ENCODE measurements at places on chromosomes 1 and 21.
A peak's percentile ranks its signal among the peaks of the same experiment; 100 is the strongest.

GRCh38 chr21:36902793-36903192, 63.7 kb downstream of the HLCS start:
- no peak for DNase-seq

- no peak for DNase-seq
Observed at GRCh38 chr21:27268290-27268689, 301.4 kb upstream of the ADAMTS5 start.

- DNase-seq = no peak
Observed at GRCh38 chr1:218642033-218642948, 297.2 kb downstream of the TGFB2 start.

- no peak for DNase-seq
Observed at GRCh38 chr1:201282931-201283829, at the start of gene PKP1. Gene PKP1, plus strand, starts transcription at chr1:201283506. Its CDS starts 197 bp downstream, at chr1:201283703.

GRCh38 chr1:151340870-151341754, 5.9 kb downstream of the RFX5 start:
- peak; percentile 17 for DNase-seq

DNA sequence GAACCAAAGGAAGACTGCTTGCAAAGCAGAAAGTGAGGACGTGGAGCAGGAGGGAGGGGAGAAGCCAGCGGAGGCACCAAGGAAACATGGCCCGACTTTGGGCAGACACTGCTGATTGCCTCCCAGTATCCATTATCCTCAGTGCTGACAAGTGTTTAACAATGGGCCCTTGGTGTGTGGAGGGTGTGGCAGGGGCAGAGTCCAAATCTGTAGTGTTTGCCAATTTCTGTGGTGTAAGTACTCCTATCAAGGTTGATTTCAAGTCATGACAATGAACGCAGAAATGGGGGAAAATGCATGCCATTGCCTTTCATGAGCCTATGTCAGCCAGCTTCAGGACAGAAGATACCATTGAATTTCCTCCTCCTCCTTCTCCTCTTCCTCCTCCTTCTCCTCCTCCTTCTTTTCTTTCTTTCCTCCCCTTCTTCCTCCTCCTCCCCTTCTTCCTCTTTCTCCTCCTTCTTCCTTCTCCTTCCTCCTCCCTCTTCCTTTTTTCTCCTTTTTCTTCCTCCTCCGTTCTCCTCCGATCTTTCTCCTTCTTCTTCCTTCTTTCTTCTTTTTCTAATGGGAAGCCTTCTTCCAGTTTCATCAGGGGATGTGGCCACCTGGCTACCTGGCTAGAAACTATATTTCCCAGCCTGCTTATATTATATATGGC, 10.3 kb upstream of the PHC2 start:
- no peak for DNase-seq

DNA sequence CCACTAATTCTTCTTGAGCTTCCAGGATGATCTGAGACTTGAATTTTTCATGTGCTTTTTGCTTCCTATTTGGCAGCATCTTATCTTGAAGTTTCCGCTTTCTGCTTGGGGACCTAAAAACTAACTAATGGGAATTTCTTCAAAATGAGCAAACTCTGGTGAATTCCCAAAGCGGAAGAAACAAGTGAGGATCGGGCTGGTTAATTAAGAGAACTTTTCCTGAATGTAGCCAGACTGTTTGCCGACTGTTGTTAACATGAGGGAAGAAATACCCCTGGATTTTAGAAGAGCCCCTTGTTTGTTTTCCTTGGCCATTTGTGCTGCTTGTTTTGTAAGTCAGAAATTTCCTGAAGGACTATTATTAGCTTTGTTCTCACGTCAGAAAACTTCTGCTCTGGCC, 6.1 kb upstream of the SELE start:
- DNase-seq = no peak

- DNase-seq = no peak
Observed at GRCh38 chr1:119380983-119381662, 12.5 kb downstream of the HAO2 start.

GRCh38 chr1:21174654-21175323, 1.9 kb downstream of the EIF4G3 start:
- DNase-seq = no peak

DNA sequence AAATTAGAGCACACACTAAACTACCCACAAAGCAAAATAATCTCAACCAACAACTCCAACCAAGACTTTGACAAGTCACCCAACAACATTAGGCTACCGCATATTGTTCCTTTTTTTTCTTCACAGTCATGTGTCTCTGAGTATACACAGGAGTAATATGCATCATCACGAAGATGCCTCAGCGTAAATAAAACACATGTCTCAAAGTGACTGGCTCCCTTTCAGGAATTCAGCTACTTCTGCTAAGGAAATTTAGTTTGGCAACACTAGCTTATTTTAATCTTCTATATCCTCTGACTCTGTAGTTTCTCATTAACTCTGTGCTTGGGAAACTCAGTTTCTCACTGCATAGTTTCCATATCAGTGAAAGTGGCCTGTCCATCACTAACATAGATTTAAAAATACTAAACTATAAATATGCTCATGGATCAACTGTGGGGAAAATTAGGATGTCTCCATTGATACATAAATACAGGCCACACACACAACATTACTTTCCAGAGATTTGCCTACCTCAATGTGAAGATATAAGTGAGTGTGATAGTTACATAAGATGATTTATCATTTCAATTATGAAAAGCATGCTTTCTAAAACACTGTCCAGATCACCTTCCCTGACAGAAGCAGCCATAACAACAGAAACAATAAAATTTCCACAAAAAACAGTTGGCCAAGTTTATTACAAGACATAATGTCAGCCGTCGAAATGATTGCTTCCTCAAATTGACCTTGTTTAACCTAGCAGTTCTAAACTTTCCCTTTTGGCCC, 113.2 kb downstream of the PTGER3 start:
- DNase-seq = no peak

DNA sequence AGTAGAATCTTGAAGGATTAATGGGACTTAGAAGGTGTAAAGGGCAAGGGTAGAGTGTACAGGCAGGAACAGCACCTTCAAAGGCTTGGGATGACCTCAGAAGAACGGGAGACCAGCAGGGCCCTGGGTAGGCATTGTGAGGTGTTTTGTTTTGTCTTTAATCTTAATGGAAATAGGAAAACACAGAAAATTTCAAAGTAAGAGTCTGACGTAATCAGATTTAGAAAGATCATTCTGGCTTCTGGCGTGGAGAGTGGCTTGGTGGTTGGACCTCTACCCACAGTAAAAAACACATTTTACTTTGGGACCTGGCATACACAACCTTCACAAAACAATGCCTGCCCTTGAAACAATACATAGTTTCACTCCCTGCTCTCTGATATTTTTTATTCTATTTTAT, 4.1 kb downstream of the MOV10 start:
- DNase-seq = no peak

DNA sequence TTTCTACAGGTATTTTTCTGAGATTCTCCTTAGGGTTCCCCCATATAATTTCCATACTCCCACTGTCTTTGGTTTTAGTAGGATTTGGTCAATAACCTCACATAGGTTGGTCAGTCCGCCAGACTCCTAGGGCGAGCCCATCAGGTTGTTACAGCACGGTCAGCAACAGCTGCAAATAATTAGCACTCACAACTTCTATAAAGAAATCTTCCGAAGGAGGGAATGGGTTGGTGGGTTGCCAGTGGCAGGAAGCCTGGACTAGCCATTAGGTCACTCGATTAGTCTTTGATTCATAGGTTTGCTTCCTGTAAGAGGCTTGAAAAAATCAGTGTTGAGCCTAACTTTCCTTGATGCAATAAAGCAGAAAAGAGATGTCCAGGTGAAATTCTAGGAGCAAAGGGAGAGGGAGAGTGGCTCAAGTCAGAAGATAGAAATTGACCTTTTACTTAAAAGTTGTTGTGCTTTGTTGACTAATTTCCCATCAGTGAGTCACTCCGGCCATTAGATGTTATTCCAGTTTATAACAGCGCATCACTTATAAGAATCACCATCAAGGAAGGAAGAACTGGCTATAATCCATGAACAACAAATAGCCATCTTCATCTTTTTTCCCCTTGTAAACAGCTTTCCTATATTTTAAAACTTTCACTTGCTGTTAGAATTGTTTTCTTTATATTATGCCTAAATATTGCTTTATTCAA, 88.3 kb downstream of the TPR start:
- no peak for DNase-seq

Data from T-cell (primary cell).